ENCODE measurements at places on chromosomes 5 and 9. TPM values are rescaled to one million over a fixed set of nuclear protein-coding genes. Genes with fewer than 3 reads are reported as not detected.

Gene GGTA1
- polyA plus RNA-seq: 18.0 TPM

Gene ECM2
- polyA plus RNA-seq: 1.7 TPM

Gene EEIG1
- 69.1 TPM for polyA plus RNA-seq

Gene TNFAIP8
- 9.0 TPM for polyA plus RNA-seq

Gene SPINK4
- 121 TPM for polyA plus RNA-seq

Gene PKD2L2
- polyA plus RNA-seq: not detected

Gene NR2F1
- polyA plus RNA-seq: 7.6 TPM

Gene TMEFF1
- 0.16 TPM for polyA plus RNA-seq

Gene PITX1
- polyA plus RNA-seq: 6.3 TPM

Gene SKP1
- polyA plus RNA-seq: 445 TPM

Gene KIF20A
- polyA plus RNA-seq: 9.8 TPM

Gene EPB41L4B
- 160 TPM for polyA plus RNA-seq

DNA sequence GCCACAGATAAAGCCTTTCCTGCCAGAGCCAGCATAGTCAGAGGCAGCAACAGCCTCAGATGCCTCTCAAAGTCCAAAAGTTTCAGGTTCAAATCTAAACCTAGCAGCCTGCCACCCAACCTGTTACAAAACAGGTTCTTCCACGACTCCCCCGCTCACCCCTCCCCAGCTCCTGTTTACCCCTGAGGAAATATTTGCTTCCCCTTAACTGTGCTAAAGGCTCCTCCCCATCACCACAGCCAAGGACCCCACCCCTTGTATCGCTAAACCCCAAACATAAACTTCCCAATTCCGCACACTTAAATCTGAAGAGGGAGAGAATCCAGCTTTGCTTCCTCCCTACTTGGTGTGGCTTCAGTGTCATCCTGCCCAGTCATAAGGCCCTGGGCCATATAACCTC lies 15.4 kb upstream of the VDAC1 start:
- no peaks in the 10 kb centered on the region for H3K27me3 ChIP-seq
- H3K36me3 ChIP-seq: no peaks in the 10 kb centered on the region
- no peak overlapping the region for H3K27ac ChIP-seq
- no peaks in the 10 kb centered on the region for H3K4me1 ChIP-seq
- no peak overlapping the region for H3K4me3 ChIP-seq

DNA sequence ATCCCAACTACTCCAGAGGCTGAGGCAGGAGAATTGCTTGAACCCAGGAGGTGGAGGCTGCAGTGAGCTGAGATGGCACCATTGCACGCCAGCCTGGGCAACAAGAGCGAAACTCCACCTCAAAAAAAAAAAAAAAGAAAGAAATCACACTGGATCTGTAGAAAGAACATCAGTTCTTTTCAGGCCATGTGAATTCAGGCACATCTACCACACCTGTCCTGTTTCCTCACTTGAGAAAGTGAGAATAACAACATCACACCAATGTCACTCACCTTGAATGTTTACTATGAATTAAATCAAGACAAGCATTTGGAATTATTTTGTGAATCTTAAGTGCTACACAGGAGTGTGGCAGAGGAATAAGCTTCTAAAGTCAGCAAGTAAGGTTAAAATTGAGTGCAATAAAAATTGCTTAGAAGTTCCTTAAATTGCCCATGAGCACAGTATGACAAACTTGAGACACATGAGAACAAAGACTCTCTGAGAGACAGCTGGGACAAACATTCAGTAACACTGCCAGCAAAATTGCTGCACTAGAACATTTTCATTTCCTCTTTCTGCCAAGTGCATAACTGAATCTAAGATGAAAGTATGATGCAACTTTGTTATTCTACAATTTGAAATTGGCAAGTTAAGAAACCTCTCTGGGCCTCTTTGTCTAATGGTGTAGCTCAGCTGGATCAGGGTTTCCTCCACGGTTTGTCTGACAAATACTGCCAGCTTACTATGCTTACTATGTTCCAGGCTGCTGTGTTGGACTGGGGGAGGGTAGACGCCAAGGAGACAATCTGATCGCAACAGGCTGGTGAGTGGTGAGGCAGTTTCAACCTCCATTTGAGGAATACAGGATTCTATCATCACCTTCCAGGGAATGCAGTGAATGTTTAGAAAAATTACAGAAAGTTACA lies 1.9 kb upstream of the RIC1 start:
- no peaks in the 10 kb centered on the region for H3K27me3 ChIP-seq
- H3K4me1 ChIP-seq: no peaks in the 10 kb centered on the region
- no peaks in the 10 kb centered on the region for H3K36me3 ChIP-seq
- no peak overlapping the region for H3K4me3 ChIP-seq
- peak overlapping the region; percentile 98 for H3K27ac ChIP-seq
- DNase-seq: no peak

- no peaks in the 10 kb centered on the region for H3K4me1 ChIP-seq
- H3K4me3 ChIP-seq: no peak overlapping the region
- DNase-seq: no peak
- no peaks in the 10 kb centered on the region for H3K27me3 ChIP-seq
These were observed 11.1 kb downstream of the GPR21 start for GRCh38 chr9:123044586-123044985.

DNA sequence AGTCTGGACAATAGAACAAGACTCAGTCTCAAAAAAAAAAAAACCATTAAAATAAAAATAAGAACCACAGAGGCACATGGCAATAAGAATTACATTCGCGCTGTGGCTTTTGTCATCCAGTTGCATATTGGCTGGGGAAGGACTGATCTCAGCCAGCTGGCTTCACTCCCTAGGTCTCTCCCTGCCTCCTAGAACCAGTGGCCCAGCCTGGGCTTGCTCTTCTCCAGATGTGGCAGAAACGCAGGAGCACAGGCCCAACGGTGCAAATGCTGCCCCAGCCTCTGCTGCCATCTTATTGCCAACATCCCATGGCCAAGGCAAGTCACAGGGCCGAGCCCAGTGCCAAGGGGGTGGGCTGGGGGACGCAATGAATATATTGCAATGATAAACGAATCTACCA lies 37.0 kb downstream of the NKX2-5 start:
- H3K36me3 ChIP-seq: no peaks in the 10 kb centered on the region
- no peaks in the 10 kb centered on the region for H3K4me1 ChIP-seq
- DNase-seq: no peak
- no peak overlapping the region for H3K27ac ChIP-seq
- H3K27me3 ChIP-seq: peaks cover 4% of the 10 kb centered on the region

DNA sequence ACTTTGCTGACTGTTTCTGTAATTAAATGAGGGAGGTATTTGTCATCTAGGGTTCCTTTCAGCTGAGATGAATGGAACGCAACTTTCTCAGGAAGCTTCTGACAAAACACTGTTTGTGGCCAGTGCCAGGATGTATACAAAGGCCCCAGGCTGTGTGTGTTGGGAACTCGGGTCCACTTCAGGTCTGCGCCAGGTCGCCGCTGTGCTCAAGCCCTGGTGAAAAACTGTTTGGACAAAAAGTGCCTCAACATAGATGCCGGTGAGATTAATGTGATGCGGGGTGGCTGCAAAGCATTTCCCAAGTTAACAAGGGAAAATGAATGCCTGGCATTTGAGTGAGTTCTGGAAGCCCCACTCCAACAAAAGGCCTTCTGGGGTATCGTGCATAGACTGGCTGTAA lies 156.4 kb downstream of the GABBR2 start:
- no peaks in the 10 kb centered on the region for H3K27me3 ChIP-seq
- no peaks in the 10 kb centered on the region for H3K36me3 ChIP-seq
- no peak overlapping the region for H3K4me3 ChIP-seq
- no peak overlapping the region for H3K27ac ChIP-seq
- no peaks in the 10 kb centered on the region for H3K4me1 ChIP-seq

GRCh38 chr9:26170190-26170589 lies 491.9 kb upstream of the TUSC1 start:
- H3K4me3 ChIP-seq: no peak overlapping the region
- no peak overlapping the region for H3K27ac ChIP-seq
- no peaks in the 10 kb centered on the region for H3K27me3 ChIP-seq
- peaks cover 11% of the 10 kb centered on the region for H3K4me1 ChIP-seq
- DNase-seq: no peak

GRCh38 chr5:150599917-150600511 lies 40.4 kb upstream of the SYNPO start:
- no peaks in the 10 kb centered on the region for H3K4me1 ChIP-seq
- H3K36me3 ChIP-seq: no peaks in the 10 kb centered on the region
- no peaks in the 10 kb centered on the region for H3K27me3 ChIP-seq
- DNase-seq: peak; percentile 86
- no peak overlapping the region for H3K4me3 ChIP-seq

DNA sequence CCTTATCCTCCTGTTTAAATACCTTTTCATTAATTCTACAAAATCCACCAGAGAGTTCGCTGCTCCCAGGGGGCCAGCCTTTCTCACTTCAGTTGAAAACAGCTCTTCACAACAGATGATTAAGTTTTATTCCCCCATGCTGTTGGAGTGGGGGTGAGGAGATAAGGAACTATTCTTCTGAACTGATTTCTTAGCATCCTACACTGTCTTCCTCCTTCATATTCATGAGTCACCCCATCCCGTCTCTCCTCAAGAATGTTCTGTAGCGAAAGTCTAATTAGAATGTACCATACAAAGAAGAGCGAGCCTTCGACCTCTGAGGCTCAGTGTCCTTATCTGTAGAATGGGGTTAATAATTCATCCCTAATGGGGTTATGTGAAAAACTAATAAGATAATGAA lies 138.0 kb downstream of the PIK3R1 start:
- no peaks in the 10 kb centered on the region for H3K27me3 ChIP-seq
- no peak overlapping the region for H3K27ac ChIP-seq

- H3K27ac ChIP-seq: no peak overlapping the region
- H3K36me3 ChIP-seq: no peaks in the 10 kb centered on the region
- peaks cover 6% of the 10 kb centered on the region for H3K4me1 ChIP-seq
- DNase-seq: no peak
- no peaks in the 10 kb centered on the region for H3K27me3 ChIP-seq
These were observed 477.8 kb downstream of the CCDC171 start for GRCh38 chr9:16030528-16031185.

DNA sequence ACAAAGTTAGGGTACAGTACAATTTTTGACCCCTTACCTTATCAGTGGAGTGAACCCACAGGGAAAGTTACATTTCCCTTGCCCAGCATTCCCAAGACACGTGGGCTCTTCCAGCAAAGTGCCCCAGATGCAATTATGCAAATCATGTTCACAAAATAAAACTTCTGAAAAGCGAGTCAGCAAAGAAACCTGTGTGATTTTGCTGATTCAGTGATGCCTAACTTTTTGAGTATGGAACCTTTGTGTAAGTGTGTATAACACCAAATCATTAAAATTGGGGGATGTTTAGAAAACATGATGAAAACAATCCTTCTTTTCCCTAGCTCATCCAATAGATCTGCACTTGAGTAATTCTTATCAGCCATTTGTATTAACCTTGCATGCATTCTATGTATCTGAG lies 52.6 kb downstream of the SH3RF2 start:
- H3K27me3 ChIP-seq: no peaks in the 10 kb centered on the region
- H3K4me1 ChIP-seq: no peaks in the 10 kb centered on the region
- no peak overlapping the region for H3K27ac ChIP-seq
- H3K4me3 ChIP-seq: no peak overlapping the region
- no peak for DNase-seq

DNA sequence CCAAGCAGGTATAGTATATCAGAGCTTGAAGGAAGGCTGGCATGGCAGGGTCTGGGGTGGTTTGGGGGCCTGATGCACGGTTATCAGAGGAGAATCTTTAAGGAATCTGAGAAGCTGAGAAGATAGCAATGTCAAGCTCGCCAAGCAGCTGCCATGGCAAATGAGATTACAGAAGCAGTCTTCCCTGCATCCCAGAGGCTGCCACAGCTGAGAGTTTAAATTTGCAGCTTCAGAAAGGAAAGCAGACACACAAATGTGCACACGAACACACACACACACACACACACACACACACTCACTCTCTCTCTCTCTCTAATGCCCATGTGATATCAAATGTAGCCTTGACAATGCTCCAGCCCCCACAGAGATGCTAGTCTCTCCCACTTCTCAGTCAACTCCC lies 79.0 kb upstream of the TNC start:
- no peak overlapping the region for H3K4me3 ChIP-seq
- no peak overlapping the region for H3K27ac ChIP-seq
- H3K27me3 ChIP-seq: no peaks in the 10 kb centered on the region
- H3K36me3 ChIP-seq: no peaks in the 10 kb centered on the region

- no peaks in the 10 kb centered on the region for H3K27me3 ChIP-seq
- no peaks in the 10 kb centered on the region for H3K4me1 ChIP-seq
- no peak for DNase-seq
- H3K36me3 ChIP-seq: no peaks in the 10 kb centered on the region
- H3K27ac ChIP-seq: no peak overlapping the region
These were observed 150.2 kb downstream of the SEMA5A start for GRCh38 chr5:9395706-9396105.

- no peak overlapping the region for H3K4me3 ChIP-seq
- no peaks in the 10 kb centered on the region for H3K27me3 ChIP-seq
- H3K36me3 ChIP-seq: no peaks in the 10 kb centered on the region
- DNase-seq: no peak
- no peaks in the 10 kb centered on the region for H3K4me1 ChIP-seq
These were observed 39.2 kb downstream of the YIPF5 start for GRCh38 chr5:144131261-144131660.

GRCh38 chr5:143259254-143259605 lies 144.3 kb downstream of the NR3C1 start:
- no peaks in the 10 kb centered on the region for H3K36me3 ChIP-seq
- H3K4me1 ChIP-seq: no peaks in the 10 kb centered on the region
- no peaks in the 10 kb centered on the region for H3K27me3 ChIP-seq
- DNase-seq: no peak
- H3K27ac ChIP-seq: no peak overlapping the region

GRCh38 chr9:128540634-128541360 lies 11.6 kb upstream of the SPTAN1 start:
- H3K4me3 ChIP-seq: no peak overlapping the region
- DNase-seq: no peak
- no peak overlapping the region for H3K27ac ChIP-seq
- H3K36me3 ChIP-seq: peaks cover 79% of the 10 kb centered on the region

DNA sequence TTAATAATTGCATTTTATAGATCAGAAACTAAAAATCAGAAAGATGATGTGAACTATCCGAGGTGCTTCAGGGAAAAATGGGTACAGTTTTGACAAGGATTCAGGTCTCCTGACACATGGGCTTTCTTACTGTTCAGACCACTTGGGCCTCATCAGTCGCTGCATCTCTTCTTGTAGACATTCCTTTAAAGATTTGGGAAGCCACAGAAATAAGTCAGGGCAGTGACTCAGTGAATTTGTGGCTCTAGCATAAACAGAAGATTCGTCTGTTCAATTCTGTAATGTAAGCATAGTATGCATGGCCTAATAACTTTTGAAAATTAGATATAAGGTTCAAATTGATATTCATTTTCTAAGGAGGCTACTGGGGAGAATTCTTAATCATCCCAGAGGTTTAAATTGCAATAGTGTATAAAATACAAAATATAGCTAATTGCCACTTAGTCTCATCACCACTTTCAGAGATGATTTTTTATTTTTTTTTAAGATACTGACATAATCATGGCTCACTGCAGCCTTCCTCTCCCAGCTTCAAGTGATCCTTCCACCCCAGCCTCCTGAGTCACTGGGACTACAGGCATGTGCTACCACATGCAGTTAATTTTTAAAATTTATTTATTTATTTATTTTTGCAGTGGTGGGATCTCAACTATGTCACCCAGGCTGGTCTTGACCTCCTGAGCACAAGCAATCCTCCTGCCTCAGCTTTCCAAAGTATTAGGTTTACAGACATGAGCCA lies 48.9 kb downstream of the RASEF start:
- no peaks in the 10 kb centered on the region for H3K27me3 ChIP-seq
- no peak overlapping the region for H3K27ac ChIP-seq
- no peak for DNase-seq

GRCh38 chr5:146025114-146025680 lies 80.2 kb downstream of the PLAC8L1 start:
- H3K4me1 ChIP-seq: no peaks in the 10 kb centered on the region
- DNase-seq: no peak
- no peak overlapping the region for H3K27ac ChIP-seq
- no peaks in the 10 kb centered on the region for H3K27me3 ChIP-seq
